ENCODE measurements at places on chromosomes 6 and 20. TPM values are rescaled to one million over a fixed set of nuclear protein-coding genes. Genes with fewer than 3 reads are reported as not detected.

SLC26A8 gene
- not detected for polyA plus RNA-seq

MRPL2 gene
- 54.0 TPM for polyA plus RNA-seq

ABRACL gene
- polyA plus RNA-seq: 153 TPM

FAM50B gene
- 3.9 TPM for polyA plus RNA-seq

USP49 gene
- 0.94 TPM for polyA plus RNA-seq

CASP8AP2 gene
- 52.1 TPM for polyA plus RNA-seq

SLC22A2 gene
- polyA plus RNA-seq: not detected

EEF1A2 gene
- not detected for polyA plus RNA-seq

TMEM74B gene
- polyA plus RNA-seq: not detected

SLC18B1 gene
- 6.0 TPM for polyA plus RNA-seq

POU5F1 gene
- 0.15 TPM for polyA plus RNA-seq

SLC35B3 gene
- polyA plus RNA-seq: 10.8 TPM

PLG gene
- polyA plus RNA-seq: not detected

SIRPG gene
- 5.5 TPM for polyA plus RNA-seq

SPAG4 gene
- polyA plus RNA-seq: not detected
